ENCODE measurements at places on chromosomes 3 and 15. TPM values are rescaled to one million over a fixed set of nuclear protein-coding genes. Genes with fewer than 3 reads are reported as not detected.

ANKRD34C gene
- not detected for total RNA-seq

KNG1 gene
- total RNA-seq, result 1.1 TPM

GNB5 gene
- total RNA-seq, result 120 TPM

ZMYND10 gene
- 0.38 TPM for total RNA-seq

TNNC1 gene
- not detected for total RNA-seq

SUCNR1 gene
- total RNA-seq, result not detected

DNA sequence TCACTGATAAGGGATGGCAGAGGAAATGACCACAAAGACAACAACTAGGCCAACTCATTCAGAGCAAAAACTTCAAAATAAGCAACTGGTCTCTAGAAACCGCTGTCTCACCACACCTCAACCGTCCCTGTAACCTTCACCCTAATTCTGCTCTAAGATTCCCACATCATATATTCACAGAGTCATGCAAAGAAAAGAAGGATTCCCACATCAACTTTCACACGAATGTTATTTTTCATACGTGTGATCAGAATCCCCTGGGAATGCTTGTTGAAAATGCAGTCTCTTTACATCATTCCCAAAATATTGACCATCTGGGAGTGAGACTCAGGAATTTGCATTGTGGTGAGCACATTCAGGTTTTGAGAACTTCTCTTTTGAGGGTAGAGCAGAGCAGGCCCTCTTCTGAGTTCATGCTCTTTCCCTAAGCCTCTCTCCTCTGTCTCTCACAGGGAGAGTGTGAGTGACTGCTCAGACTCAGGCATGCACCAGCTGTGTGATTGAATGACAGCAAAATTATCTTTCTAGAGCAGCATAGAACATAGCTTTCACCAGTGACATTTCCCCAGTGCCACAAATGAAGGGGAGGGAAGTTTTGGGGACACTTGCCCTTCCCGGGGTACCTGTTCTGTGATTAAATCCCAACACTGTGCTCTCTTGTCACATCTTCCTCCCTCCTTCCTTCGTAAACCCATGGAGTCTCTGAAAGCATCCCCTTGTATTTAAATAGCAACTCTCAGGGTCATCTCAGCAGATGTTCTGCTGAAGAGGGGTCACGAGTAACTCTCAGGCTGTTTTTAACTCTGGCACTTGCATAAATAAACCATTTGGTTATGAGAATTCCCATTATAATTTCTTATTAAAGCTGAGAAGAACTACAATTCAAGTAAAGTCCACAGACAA, 170.9 kb downstream of the PLCL2 start:
- no peaks in the 10 kb centered on the region for H3K27me3 ChIP-seq
- DNase-seq, result no peak
- no peak overlapping the region for H3K27ac ChIP-seq
- H3K4me1 ChIP-seq, result no peaks in the 10 kb centered on the region
- H3K36me3 ChIP-seq, result no peaks in the 10 kb centered on the region

GRCh38 chr3:69541711-69542088, 155.8 kb upstream of the FRMD4B start:
- H3K36me3 ChIP-seq, result no peaks in the 10 kb centered on the region
- H3K27ac ChIP-seq, result no peak overlapping the region
- H3K4me1 ChIP-seq, result peaks cover 15% of the 10 kb centered on the region

Measured in Peyer's patch (tissue), 4 donors.